ENCODE measurements at places on chromosomes 16 and 17.

GRCh38 chr17:38906460-38907228 is 18.8 kb upstream of the LASP1NB start:
- DNase-seq, result no peak

DNA sequence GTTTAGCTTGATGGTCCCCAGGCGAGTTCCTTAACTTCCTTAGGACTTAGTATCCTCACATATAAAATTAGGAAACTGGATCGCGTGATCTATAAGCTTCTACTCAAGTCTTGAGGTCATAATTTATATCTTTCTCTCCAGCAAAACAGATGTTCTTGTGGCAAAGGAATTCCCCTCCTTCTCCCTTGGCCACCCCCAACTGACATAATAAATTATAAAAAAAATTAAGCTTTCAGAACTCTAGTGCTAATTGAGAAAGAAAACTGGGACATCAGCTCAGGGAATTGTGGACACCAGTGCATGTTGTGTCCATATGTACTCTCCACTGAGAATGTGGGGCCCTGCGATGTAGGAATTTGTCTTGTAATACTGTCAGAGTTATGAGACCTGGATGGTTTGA is 13.5 kb downstream of the GNAO1 start:
- DNase-seq, result no peak

GRCh38 chr17:53721101-53721500 is 101.6 kb upstream of the KIF2B start:
- no peak for DNase-seq

GRCh38 chr17:77768248-77768852 is 190.2 kb upstream of the TNRC6C start:
- DNase-seq, result no peak

DNA sequence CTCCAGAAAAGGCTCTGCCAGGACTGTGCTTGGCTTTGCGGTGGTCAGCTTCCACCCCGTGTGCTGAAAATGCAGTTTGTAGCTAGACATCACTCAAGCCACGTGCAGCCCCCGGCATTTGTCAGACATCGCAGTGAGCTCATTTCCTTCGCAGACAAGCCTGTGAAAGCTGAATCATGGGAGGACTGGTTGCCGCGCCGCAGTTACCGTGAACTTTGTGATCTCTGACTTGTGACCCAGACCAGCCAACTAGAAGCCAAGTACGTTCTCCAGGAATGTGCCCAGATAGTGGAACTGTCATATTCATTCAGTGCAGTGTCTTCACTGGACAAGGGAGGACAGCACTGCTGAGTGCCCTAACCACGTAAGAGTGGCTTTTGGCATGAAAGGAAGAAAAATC is 58.1 kb downstream of the NDE1 start:
- no peak for DNase-seq

DNA sequence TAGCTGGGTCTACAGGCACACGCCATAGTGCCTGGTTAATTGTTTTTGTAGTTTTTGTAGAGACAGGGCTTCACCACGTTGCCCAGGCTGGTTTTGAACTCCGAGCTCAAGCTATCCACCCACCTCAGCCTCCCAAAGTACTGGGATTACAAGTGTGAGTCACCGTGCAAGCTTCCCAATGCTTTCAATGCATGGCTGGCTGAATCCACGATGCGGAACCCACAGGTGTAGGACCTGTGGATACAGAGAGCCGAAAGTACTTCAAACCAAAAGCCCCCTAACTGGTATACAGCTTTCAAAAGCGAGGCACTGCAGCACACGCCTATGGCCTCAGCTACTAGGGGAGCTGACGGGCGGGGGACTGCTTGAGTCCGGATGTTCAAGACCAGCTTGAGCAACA is 44.8 kb downstream of the METTL16 start:
- DNase-seq, result no peak

GRCh38 chr16:15635926-15636325 is 7.0 kb downstream of the MARF1 start:
- DNase-seq, result no peak

GRCh38 chr16:30724641-30725417 is 23.4 kb upstream of the PHKG2 start:
- DNase-seq, result no peak

GRCh38 chr17:28402224-28402630 is 3.8 kb downstream of the SLC46A1 start:
- no peak for DNase-seq
